Right renal cortex interstitium (tissue), 3 donors: ENCODE measurements at places on chromosomes 11 and 22.

GRCh38 chr22:27327497-27327896, 474.1 kb downstream of the MN1 start:
- DNase-seq: no peak

DNA sequence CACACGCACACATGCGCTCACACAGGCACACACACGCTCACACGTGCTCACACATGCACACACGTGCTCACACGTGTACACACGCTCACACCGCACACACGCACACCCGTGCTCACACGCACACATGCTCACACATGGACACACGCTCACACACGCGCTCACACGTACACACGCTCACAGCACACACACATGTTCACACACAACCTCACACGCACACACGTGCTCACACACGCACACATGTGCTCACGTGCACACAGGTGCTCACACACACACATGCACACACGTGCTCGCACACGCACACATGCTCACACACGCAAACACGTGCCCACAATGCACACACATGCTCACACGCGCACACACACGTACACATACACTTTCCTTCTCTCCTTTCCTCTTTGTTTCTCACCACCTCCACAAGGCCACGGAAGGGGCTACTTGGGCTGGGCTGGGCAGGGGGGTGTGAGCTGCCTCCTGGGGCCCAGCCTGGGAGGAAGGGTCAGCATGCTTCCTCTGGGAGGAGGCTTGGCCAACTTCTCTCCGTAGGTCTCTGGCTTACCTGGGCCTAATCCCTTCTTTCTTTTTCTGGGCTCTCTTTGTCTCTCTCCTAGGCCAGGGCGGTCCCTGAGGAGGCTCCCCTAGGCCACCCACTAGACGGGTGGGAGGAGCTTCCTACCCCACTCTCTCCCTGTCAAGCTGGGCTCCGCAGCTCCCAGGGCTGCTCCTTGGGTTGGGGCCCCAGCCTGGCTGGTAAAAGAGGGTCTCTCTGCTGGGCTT, 34.5 kb upstream of the PARVG start:
- DNase-seq: no peak

DNA sequence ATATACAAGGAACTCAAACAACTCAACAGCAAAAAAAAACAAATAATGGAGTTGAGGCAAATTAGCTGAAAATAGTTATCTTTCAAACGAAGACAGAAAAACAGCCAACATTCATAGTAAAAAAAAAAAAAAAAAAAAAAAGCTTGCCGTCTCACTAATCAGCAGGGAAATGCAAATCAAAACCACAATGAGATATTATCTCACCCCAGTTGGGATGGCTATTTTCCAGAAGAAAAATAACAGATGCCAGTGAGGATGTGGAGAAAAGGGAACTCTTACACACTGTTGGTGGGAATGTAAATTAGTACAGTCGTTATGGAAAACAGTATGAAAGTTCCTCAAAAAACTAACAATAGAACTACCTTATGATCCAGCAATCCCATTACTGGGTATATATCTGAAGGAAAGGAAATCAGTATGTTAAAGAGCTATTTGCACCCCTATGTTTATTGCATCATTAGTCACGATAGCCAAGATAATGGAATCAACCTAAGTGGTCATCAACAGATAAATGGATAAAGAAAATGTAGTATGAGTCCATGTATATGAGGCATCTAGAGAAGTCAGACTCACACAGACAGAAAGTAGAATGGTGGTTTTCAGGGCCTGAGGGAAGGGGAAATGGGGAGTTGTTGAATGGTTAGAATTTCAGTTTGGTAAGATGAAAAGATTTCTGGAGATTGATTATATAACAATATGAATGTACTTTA, 56.0 kb downstream of the USP35 start:
- DNase-seq: no peak

GRCh38 chr22:46931414-46931813, 169.0 kb downstream of the TBC1D22A start:
- no peak for DNase-seq

GRCh38 chr11:390175-390574, 3.8 kb upstream of the PKP3 start:
- DNase-seq: no peak
